ENCODE measurements at places on chromosomes 13 and 19. TPM values are rescaled to one million over a fixed set of nuclear protein-coding genes. Genes with fewer than 3 reads are reported as not detected.

ZNF813 gene
- 5.7 TPM for polyA plus RNA-seq

MISP3 gene
- polyA plus RNA-seq: 8.2 TPM

BRME1 gene
- polyA plus RNA-seq: 9.9 TPM

ZNF223 gene
- polyA plus RNA-seq: 12.6 TPM

CEACAM20 gene
- polyA plus RNA-seq: not detected

FFAR3 gene
- polyA plus RNA-seq: 0.20 TPM

ZIC2 gene
- 0.27 TPM for polyA plus RNA-seq

PABPC3 gene
- 1.1 TPM for polyA plus RNA-seq

PPFIA3 gene
- polyA plus RNA-seq: 9.4 TPM

CRX gene
- polyA plus RNA-seq: 0.14 TPM

SPRY2 gene
- polyA plus RNA-seq: 48.2 TPM

ZNF296 gene
- polyA plus RNA-seq: 1.1 TPM

NLRP9 gene
- 0.05 TPM for polyA plus RNA-seq

GPC5 gene
- polyA plus RNA-seq: 4.4 TPM

OVOL3 gene
- polyA plus RNA-seq: not detected

FCER2 gene
- polyA plus RNA-seq: not detected

PCDH17 gene
- 17.3 TPM for polyA plus RNA-seq

KLK7 gene
- polyA plus RNA-seq: 4.5 TPM

C19orf38 gene
- polyA plus RNA-seq: 2.1 TPM

MAST1 gene
- 1.3 TPM for polyA plus RNA-seq

ZNF524 gene
- 12.4 TPM for polyA plus RNA-seq

KANK3 gene
- 14.3 TPM for polyA plus RNA-seq

OR7A17 gene
- polyA plus RNA-seq: 0.09 TPM

KLK15 gene
- not detected for polyA plus RNA-seq

CD70 gene
- not detected for polyA plus RNA-seq

NPAS1 gene
- 2.6 TPM for polyA plus RNA-seq

C1QTNF9 gene
- 0.47 TPM for polyA plus RNA-seq

RNF113B gene
- polyA plus RNA-seq: 0.06 TPM

SERP2 gene
- 11.8 TPM for polyA plus RNA-seq

C19orf73 gene
- polyA plus RNA-seq: 1.1 TPM

IGSF23 gene
- 2.0 TPM for polyA plus RNA-seq

UPF1 gene
- 66.1 TPM for polyA plus RNA-seq

ZNF491 gene
- 5.1 TPM for polyA plus RNA-seq
